A549 treated with RU486 at 1 μM for 4 hours (cell line): ENCODE measurements at places on chromosomes 13 and 19. TPM values are rescaled to one million over a fixed set of nuclear protein-coding genes. Genes with fewer than 3 reads are reported as not detected.

ONECUT3 gene
- not detected in 5 replicates for total RNA-seq

PCDH9 gene
- 5.5 to 7.2 TPM (median 6.8 TPM) in 5 replicates for total RNA-seq

KIR2DL4 gene
- not detected in 5 replicates for total RNA-seq

MYO16 gene
- total RNA-seq: 0.02 to 0.09 TPM (median 0.04 TPM) in 4 of 5 replicates, not detected in the other

MIR17HG gene
- total RNA-seq: 0.69 to 2.3 TPM (median 1.4 TPM) in 5 replicates
